CD4-positive, alpha-beta T cell treated with Interleukin-6 for 4 hours (primary cell): ENCODE measurements at places on chromosomes 3 and 15.

DNA sequence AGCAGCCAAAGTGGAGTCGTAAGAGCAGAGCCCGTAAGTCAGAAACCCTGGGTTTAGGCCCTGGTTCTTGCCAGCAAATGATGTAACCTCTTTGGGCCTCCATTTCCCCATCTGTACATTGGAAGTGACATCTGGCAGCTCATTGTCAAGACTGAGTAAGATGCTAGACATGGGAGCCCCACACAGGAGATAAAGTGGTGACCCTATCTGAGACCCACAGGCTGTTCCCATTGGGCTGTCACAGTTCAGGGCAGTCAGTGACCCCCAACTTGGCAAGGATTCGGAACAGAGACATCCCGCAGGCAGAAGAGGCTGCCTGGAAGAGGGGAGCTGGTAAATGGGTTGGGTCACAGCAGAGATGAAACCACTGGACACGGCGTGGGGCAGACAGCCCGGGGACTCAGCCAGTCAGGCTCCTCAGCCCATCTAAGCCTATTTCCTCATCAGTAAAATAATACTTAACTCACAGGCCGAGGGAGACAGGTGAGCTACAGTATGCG is 1.8 kb downstream of the CLN6 start:
- no peak for DNase-seq

DNA sequence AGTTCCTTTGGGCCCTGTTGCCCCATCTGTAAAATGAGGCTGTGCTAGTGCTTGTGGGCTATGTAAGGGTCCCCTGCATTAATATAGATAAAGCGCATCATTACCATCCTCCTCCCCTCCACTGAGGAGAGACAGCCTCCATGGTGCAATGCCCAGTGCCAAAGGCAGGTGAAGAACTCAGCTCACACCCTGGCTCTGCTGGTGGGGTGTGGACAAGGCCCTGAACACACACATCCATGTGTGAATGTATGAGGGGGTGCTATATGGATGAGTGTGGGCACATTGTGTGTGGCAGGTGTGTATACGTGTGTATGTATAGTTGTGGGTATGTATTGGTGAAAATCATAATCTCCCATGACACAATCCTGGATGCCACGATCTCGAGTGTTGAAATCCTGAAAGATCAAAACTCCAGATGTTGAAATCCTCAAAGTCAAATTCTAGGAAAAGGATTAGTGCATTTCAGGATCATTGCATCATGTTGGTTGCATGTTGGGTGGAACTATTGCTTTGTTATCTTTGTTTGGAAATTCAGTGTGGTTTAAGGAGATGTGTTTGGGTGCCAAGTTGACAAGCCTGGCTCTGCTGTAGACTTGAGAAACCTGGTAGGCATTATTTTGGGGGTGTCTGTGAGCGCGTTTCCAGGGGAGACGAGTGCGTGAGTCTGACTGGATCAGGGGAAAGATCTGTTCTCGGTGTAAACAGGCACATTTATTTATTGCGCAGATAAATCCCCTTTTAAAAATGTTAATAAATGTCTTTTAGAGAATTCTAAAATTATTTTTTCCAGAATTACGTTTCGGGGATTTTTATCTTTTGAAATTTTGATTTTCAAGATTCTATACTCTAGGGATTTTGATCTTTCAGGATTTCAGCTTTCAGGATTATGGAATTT is 42.0 kb upstream of the SEC61A1 start:
- no peak for DNase-seq

DNA sequence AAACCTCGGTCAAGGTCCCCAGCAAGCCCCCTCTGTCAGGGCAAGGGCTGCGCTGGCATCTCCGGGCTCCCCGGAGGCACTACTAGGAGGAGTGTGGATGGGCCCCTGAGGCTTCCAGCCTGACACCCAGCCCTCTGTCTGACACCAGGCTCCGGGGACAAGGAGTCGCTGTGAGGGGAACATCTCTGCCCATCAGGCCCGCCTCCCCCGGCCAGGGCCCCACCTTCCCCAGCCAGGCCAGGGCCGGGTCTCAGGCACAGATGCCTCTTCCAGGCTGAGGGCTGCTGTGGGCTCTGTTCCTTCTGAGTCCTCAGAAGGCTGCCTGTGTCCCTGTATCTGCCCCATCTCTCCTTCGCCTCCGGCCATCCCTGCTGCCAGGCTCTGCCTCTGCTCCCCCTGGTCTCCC is 15.8 kb downstream of the CSPG4 start:
- no peak for DNase-seq

DNA sequence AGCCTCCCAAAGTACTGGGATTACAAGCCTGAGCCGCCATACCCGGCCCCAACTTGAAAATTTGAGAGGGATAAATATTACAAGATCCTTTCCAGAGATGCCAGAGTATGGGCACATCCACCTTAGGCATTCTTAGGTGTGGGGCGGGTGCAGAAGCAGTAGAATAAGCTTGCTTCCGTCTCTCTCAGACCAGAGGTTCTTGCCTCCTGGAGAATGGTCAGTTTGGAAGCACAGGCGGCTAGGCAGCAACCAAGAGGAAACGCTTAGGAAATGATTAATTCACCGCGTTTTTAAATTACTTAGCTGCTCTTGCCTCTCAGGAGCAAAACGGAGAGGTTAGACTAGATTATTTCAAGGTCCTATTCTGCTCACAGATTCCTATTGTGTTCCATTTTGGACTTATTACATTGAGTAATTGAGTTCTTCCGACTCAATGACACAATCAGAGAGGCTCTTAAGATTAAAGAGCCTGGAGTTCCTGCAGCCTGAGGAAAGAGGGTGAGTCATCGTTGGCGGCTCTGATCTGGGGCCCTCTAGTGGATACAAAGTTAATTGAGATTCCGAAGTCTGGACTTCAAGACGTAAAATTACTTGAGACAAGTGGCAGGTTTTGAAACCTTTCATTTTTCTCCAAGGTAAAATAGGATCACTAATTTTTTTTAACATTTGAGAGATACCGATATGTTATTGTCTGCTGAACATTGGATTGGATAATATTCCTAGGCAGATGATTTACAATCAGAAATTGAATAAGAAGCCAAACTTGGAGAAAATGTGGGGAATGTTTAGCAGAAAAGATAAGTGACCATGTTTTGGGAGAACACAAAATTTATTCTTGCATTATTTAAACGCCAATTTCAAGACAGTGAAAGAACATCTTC is 5.8 kb upstream of the TOPAZ1 start:
- DNase-seq: peak; percentile 67

DNA sequence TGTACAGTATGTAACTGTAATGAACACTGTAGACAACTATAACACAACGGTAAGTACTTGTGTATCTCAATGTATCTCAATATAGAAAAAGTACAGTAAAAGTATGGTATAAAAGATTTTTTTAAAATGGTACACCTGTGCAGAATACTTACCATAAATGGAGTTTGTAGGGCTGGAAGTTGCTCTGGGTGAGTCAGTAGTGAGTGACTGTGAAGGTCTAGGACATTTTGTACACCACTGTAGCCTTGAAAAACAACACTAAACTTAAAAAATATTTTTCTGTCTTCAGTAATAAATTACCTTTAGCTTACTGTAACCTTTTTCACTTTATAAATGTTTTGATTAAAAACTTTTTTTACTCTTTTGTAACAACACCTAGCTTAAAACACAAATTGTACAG is 142.9 kb downstream of the ATG7 start:
- no peak for DNase-seq

GRCh38 chr15:82139823-82140268 is 94.0 kb upstream of the MEX3B start:
- DNase-seq: no peak

DNA sequence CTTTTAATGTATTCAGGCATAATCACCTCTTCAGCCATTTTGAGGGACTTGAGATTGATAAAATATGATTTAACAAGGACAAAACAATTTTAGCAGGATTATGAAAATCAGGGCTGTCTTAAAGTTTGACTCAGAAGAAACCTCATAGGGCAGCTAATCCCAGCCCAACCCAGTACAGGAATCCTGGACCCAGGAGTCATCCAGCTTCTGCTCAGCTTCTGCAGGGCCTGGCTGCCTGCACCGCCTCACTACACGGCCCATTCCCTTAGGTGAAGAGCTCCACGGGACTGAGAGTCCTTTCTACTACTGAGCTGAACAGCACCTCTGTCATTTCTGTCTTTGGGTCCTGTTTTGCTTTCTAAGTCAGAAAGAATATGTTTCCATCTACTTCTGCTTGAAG is 37.5 kb downstream of the ARHGAP31 start:
- DNase-seq: no peak

- no peak for DNase-seq
These were observed 40.3 kb downstream of the EIF4E3 start for GRCh38 chr3:71684757-71685386.

- DNase-seq: no peak
These were observed 195.9 kb downstream of the ITPR1 start for GRCh38 chr3:4689021-4689420.

GRCh38 chr3:113552851-113553250 is 20.5 kb downstream of the SIDT1 start:
- peak; percentile 52 for DNase-seq

- no peak for DNase-seq
These were observed 52.1 kb upstream of the PRR23E start for GRCh38 chr3:127140501-127141460.

DNA sequence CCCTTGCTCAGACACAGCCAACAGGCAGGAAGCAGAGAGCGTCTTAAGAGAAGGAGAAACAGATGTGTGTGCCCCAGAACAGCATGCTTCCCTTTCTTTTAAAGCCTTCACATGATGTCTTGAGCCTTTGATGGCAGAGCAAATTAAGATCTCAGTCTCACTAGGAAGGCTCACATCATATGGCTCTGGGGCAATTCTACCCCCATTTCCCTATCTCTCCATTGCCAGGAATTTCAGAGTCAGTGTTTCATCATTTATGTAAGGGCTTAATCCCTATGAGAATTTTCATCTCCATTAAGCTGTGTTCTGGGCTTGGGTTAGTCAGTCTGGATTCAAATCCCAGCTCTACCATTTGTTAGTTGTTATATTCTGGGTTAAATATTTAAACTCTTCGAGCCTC is 41.4 kb upstream of the GLCE start:
- DNase-seq: no peak

- DNase-seq: no peak
These were observed 45.7 kb downstream of the TGM4 start for GRCh38 chr3:44920081-44920480.

DNA sequence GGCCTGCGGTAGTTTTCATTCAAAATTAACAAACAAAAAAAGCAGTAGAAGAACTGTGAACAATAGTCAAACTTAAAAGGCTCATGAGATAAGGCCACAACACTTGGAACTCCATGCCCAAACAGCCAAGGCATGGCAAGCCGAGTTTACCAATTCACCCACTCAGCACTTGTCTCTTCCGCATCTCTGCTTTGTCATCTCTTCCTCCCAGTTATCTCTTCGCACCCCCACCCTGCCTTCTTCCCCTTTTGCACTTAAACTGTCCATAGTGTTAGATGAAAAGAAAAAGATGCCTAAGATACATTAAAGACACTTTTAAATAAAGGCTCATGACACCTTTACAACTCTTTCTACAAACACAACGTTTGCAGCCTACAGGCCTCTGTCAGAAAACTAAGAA is 11.1 kb downstream of the TLE3 start:
- DNase-seq: no peak

DNA sequence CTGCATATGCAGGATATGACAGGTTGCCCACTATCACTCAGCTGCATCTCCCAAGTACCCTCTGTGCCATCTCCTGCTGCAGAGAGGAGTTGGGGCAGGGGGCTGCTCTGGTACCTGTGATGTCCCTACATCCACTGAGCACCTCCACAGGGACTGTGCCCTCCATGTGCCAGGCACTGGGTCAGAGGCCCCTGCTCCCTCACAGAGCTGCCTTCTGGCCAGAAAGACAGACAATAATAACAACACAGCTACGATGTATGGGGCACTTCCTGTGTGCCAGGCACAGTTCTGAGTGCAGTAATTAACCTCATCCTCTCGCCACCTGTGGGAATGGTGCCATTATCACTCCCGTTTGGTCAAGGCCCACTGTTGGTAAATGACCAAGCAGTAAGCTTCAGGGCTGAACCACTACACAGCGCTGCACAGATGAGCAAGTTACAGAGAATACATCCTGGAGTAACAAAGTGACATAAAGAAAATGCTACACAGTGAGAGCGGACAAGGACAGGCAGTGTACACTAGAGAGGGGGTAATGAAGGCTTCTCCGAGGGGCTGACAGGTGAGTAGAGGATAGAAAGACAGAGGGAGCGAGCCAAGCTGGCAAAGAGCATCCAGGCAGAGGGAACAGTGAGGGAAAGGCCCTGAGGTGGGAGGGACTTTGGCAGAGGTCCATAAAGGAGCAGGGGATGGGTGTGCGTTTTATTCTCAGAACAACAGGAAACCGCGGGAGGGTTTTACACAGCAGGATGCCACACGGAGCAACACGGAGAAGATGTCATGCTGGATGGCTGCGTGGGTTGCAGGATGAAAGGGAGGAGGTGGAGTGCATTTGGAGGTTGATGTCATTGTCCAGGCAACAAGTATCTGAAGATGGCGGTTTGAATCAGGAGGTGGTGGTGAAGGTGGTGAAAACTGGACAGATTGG is 13.6 kb downstream of the WNT7A start:
- DNase-seq: peak; percentile 79

DNA sequence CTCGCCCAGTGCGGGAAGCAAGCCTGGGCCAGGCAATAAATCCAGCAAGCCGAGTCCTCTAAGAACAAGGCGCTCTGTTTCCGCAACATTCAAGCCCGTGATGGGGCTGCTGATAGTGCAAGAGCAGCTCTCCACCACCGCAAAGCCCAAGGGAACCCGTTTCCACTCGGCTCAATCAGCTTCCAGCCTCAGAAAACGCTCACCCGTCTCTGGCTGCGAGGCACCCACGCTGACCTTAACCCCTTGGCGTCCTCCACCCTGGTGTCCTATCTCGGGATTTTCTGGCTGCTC is 17.8 kb downstream of the SPATA12 start:
- DNase-seq: peak; percentile 10

DNA sequence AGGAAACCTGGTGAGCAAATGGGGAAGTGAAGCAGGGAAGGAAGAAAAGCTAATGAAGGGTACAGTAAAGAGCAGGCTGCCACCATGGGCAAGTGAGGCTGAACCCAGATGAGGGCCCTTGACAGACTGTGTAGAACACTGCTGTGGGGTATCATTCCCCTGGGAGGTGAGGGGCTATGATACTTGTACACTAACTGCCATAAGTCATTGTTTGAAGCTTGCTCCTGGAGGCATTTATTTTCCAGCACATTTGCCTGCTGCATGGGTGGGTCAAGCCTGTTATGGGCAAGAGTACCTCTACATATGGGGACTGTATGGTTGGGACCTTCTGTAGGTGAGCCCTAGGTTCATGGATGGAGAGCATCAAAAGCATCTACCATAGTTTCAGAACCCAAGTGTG is 57.4 kb downstream of the POMGNT2 start:
- no peak for DNase-seq
